Right lung (tissue), 10 donors: ENCODE measurements at places on chromosomes 3 and 15. TPM values are rescaled to one million over a fixed set of nuclear protein-coding genes. Genes with fewer than 3 reads are reported as not detected.

GRCh38 chr3:13532085-13532484 lies 16.8 kb upstream of the FBLN2 start:
- no peak for DNase-seq

- DNase-seq, result no peak
Measured at GRCh38 chr15:44666210-44667038, 3.0 kb upstream of the SPG11 start.

- DNase-seq, result no peak
Measured at GRCh38 chr3:179309225-179310078, 13.4 kb upstream of the ZNF639 start.

DNA sequence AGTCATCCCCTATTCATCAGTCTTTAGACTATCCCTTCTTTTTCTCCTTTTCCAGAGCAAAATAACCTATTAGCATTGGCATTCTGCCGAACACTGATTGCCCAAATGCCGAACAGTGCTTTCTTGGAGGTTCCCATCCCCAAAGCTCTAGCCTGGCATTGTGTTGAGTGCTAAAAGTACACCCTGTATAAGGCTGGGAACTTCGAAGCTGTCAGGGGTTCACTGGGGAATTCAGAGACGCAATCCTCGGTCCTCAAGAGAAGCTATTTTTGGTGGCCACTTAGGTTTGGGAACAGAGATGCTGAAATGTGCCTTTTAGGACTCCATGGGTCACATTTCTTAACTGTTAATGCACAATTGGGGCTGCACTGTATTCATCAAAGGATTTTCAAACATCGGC lies 8.4 kb downstream of the FRMD5 start:
- no peak for DNase-seq

GRCh38 chr3:4809922-4810321 lies 169.3 kb upstream of the BHLHE40 start:
- DNase-seq, result no peak

- DNase-seq, result no peak
Measured at GRCh38 chr15:97383516-97383915, 577.0 kb upstream of the ARRDC4 start.

- no peak for DNase-seq
Measured at GRCh38 chr15:52511084-52511483, 17.6 kb downstream of the MYO5A start.

DNA sequence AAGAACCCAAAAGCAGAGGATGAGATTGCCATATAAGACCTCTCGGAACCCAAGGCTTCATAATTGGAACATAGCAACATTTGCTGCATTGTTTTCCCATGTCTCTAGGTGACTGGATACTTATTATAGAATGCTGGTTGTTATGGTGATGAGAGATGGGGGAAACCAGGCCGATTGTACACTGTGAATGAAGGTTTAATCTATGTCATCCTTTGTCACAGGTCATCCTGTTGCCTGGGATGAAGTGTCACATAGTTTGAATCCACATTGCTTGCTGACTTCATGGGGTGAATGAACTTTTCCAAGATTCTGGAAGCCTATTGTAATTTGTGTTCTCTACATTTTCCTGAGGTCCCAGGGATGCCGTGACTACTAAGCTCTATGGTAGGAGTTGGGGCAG lies 41.8 kb downstream of the CLEC3B start:
- DNase-seq, result no peak

DNA sequence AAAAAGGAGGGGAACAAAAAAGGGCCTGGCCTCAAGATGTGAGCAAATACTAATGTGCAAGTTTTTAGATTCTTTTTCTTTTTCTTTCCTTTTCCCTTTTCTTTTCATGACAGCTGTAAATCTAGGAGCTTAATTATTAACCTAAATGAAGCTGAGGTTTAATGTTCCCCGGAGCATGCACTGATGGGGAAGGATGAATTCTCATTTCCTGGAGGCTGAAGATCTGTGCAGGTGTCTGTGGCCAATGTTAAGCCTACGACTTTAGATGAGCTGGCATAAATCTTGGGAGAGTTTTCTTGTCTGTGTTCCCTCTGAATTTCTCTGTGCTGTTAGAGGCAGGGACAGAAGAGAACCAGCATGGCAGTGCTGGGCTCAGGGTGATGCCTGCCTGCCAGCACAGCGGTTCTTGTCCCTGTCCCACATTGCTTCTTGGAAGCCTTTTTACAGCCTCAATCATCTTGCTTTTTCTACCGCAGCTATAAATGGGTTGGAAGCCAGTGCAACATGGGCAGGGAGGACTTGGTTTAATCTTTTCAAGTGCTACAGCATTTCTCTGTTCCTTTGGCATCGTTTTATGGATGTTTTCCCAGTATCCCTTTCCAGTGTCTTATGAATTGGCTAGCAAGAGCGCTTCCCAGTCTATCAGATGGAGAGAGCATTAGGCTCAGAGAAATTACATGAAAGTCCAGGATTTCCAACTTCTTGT lies 119.1 kb downstream of the ATG7 start:
- no peak for DNase-seq

DNA sequence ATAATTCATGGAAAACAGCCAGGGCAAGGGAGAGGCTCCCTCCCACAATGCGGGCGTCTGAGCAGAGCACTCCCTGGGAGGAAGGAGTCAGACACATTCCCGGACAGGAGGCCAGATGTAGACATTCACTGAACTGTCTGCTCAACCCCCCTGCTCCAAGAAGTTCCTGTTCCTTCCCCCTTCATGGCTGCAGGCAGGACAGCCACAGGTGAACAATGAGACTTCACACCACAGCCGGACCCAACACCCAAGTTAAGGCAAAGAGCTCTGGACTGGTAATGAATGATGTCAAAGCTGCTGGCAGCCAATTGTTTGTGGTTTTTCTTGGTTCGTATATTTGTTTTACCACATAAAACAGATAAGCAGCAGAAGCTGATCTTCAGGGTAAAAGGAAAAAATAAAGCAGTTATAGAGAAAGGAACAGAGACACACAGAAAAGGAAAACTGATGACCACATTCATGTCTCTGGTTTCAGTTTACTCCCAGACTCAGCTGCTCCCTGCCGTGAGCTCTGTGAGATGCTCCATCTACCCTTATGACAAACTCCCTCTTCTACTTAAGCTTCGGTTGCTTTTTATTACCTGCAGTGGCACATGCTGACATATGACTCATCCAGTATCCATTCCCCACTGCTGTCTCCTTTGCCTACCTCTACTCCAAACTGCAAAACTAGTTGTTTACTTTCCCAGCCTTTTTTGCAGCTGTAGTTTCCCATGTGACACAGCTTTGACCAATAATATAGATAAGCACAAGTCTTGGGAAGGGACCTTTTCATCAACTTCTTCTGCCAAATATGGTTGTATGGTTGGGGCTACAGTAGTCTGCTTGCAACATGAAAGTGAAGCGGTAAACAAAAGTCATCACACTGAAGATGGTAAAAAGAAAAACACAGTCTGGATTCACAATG lies 33.1 kb downstream of the DZIP1L start:
- no peak for DNase-seq

- no peak for DNase-seq
Measured at GRCh38 chr3:70486414-70487017, 174.1 kb upstream of the MDFIC2 start.

- DNase-seq, result no peak
Measured at GRCh38 chr15:64024172-64025050, 21.9 kb downstream of the DAPK2 start.

GRCh38 chr3:39065197-39065596 lies 13.4 kb downstream of the WDR48 start:
- DNase-seq, result no peak

GRCh38 chr3:155595371-155595770 lies 149.5 kb downstream of the PLCH1 start:
- no peak for DNase-seq

DNA sequence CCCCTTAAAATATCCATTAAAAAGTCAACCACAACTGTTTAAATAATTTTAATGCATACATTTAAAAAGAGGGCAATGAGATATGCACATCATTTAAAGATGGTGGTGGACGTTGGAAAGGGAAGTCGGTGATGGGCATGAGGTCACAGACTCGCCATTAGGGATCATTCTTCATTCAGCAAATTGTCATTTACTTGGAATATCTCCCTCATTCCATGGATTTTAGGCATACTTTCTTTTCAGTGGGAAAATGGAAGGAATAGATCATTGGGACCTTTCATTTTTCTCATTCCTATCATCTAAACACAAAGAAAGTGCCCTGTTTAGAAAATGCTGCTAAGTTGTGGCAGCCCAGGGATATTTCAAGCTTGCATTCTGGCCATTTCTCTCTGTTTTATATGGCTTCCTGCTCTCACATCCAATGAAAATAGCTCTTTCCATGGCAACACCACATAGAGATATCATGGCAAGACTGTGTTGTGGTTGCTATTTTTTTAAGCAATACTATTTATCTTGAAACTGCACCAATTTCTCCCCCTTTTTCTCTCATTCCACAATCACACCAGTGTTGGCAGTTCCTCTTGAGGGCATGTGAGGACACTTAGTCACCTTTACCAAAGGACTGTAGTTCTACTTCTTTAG lies 40.7 kb upstream of the LMCD1 start:
- no peak for DNase-seq

DNA sequence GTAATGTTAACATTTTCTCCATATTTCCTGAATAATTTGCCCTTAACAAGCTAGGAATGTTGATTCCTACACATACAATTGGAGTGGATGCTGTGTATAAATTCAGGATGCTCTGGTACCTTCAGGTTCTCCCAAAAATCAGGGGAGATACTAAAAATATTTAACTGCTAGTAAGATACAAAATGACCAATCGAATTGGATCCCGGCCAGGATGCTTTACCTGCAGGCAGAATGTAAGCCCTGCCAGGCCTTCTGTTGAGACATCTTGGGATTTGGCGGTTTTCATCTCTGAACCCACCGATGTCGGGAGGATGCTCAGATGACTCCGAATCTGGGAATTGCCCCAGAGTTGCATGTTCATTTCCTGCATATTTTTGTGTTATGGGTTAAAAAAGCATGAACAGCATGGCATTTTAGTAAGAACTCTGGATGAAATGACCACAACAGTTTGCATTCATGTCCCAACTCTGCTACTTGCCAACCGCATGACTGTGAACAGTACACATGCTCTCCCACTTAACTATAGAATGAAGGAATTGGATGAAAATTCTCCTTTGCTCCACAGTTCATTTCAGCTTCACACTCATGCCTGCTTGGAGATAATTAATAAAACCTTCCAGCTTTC lies 241.4 kb upstream of the TBL1XR1 start:
- DNase-seq, result no peak

GRCh38 chr15:41251411-41251810 lies 20.3 kb downstream of the CHP1 start:
- DNase-seq, result no peak

DNA sequence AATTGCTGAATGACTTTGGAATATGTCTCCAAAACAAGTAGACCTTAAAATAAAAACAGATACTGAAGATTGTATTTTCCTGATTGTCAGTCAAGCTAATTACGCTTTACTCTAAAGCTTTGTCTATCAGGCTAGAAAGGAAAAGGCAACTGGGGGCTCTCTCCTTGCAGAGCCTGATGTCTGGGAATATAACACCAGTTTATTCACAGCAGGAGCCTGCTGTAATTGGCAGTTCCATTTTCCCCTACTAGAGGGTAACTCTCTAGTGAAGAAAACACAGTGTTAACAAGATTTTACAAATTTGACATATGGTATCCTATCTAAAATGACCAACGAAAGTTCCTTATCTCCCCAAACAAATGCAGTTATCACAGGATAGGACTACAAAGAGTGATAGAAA lies 158.8 kb downstream of the PDZRN3 start:
- DNase-seq, result no peak

- no peak for DNase-seq
Measured at GRCh38 chr3:64761729-64762128, 73.9 kb upstream of the ADAMTS9 start.

DNA sequence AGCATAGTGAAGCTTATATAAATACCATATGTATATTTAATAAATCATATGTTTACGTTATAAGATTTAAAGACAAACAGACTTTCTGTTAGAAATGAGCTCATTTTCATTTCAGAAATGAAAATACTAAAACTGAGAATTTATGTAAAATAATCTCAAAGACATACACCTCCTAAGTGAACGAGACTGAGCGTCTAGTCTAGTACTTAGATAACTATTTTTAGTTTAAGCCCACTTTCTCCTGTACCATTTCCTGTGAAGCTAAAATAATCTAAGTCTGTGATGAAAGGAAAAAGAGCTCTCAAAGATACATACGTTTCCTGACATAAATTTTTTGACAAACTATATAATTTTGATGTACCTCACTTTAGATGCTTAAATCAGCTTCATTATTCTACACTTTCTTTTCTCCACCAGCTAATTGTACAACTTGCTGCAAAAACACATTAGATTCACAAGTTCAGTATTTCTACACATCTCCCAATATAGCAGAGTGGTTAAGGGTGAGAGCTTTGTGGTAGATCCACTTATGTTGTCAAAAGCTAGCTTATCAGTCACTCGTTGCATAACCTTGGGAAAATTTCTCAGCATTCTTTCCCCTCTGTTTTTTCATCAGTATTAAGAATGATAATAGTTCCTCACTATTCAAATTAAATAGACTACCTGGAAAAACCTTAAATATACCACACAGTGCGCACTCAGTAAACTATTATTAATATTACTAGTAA lies 703.0 kb downstream of the PLOD2 start:
- no peak for DNase-seq

GRCh38 chr15:42364529-42364928 lies 5.2 kb downstream of the CAPN3 start:
- DNase-seq, result no peak

DNA sequence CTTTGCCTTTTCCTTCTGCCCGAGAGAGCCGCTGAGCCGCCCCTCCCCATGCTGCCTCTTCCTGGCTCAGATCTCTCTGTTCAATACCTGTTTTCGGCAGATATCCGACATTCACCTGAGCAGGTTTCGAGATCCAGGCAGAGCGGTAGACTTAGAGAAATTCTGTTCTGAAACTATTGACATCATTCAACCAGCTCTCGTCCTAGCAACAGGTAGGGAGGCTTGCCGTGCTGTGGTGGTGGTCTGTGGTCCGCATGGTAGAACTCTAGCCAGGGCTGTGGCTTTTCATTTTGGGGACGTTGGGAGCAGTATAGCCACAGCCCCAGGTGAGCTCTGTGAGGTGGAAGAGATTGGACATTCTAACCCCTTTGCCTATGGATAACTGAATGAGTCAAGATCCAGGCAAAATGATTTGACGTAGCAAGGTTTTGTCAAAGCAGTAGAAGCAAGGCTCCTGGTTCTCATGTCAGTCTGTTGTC lies 810 bp downstream of the TMEM62 start:
- no peak for DNase-seq

DNA sequence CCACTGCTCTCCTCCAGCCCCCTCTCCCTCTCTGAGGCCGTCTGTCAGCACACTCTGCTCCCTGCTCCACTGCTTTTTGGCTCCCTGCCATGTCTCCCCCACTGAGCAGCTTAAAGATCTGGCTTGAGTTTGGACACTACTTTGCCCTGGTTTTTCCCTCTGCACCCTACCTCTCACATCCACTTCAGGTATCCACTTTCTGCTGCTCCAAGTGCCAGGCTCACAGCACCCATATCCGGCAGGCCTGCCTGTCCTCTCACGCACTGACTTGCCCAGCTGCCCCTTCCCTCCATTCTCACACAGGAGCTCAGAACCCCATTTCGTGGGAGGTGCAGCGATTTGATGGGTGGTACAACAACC lies 3.7 kb downstream of the DUOX1 start:
- no peak for DNase-seq

The CHRNB4 gene
- polyA plus RNA-seq, result 0.29 TPM

The AQP9 gene
- polyA plus RNA-seq, result 0.18 TPM

The SIDT1 gene
- 2.7 TPM for polyA plus RNA-seq

The TM6SF1 gene
- 4.5 TPM for polyA plus RNA-seq

The SLC51B gene
- 15.1 TPM for polyA plus RNA-seq

The PLSCR4 gene
- 69.1 TPM for polyA plus RNA-seq

The C3orf85 gene
- not detected for polyA plus RNA-seq

The NEK11 gene
- polyA plus RNA-seq, result 18.0 TPM
